ENCODE measurements at places on chromosomes 11 and 22. TPM values are rescaled to one million over a fixed set of nuclear protein-coding genes. Genes with fewer than 3 reads are reported as not detected.

The OR11H1 gene
- not detected for polyA plus RNA-seq

The IGSF9B gene
- polyA plus RNA-seq = 8.3 TPM

The OR8K1 gene
- polyA plus RNA-seq = not detected

DNA sequence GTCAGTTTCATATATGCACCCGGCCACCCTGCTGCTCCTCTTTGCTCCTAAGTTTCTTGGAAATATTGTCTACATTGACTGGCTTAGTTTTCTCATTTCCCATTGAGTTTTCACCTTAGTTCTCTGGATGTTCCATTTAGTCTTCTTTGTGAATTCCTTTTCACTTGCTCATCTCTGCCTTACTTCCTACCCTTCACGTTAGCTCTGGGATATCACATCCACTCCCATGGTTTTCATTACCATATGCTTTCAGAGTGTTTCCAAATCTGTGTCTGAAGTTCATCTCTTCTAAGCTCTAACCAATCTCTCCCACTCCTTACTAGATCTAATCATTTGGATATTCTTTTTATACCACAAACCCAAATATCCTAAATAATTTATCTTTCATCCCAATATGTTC lies 226.4 kb downstream of the FAM76B start:
- no peak for DNase-seq

DNA sequence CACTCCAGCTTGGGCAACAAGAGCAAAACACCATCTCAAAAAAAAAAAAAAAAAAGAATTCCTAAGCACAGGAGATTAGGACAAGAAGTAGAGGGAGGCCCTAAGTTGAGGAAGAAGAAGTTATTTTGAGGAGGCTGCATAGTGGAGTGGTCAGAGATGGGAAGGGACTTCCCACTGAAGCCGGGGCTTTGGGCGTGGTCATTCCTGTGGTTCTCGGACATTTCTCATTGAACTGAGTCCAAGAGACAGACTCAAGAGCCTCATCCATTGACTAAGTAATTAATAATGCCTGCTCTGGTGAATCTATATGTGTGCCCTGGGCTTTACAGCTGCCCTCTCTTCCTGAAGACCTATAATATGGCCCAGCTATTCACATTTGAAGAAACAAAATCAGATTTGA lies 53.2 kb upstream of the FTH1 start:
- no peak for DNase-seq

DNA sequence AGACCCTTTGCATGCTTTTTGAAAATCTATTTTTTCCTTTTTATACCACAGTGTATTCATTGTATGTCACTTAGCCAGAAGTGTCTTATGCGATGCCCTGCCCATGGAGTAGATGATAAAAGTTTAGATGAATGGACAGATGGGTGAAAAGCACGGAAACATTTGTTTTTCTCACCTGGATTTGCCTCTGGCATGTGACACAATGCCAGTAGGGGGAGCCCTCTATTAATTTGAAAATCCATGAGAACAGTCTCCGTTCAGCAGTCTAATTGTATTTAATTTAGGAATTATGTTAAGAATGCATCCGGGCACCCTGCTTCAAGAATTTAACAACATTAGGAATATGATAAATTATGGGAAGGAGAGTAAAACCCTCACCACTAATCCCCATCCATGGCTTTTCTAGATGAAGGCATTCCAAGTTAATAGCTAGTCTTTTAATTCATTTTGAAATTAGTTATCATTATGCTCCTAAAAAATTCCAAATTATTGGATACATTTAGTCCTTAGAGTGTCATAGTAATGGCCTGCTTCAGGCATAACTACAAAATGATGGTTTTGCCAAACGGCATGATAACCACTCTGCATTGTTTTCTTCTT lies 55.3 kb upstream of the ALKBH3 start:
- DNase-seq = no peak

- DNase-seq = no peak
Measured at GRCh38 chr11:29129844-29130243, 887.0 kb downstream of the KCNA4 start.

DNA sequence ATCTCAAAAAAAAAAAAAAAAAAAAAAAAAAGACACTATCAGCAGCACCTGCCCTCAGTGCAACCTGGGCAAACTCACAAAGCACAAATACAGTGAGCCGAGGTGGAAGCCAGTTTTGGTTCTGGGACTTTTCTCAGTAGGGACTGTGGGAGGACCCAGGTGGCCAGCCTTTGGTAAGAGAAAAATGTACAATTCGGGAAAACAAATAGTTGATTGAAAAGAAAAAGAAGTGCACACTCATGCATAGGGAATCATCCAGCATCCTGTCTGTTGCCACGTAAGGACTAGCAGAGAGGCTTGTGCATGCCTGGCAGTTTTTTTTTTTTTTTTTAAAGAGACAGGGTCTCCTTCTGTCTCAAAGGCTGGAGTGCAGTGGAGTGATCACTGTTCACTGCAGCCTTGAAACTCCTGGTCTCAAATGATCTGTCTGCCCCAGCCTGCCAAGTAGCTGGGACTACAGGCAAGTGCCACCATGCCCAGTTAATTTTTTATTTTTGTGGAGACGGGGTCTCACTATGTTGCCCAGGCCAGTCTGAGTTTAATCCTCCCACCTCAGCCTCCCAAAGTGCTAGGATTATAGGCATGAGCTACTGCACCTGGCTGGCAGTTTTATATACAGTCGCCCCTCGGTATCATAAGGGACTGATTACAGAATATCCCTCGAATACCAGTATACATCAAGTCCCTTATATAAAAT lies 36.7 kb downstream of the TPST2 start:
- no peak for DNase-seq

DNA sequence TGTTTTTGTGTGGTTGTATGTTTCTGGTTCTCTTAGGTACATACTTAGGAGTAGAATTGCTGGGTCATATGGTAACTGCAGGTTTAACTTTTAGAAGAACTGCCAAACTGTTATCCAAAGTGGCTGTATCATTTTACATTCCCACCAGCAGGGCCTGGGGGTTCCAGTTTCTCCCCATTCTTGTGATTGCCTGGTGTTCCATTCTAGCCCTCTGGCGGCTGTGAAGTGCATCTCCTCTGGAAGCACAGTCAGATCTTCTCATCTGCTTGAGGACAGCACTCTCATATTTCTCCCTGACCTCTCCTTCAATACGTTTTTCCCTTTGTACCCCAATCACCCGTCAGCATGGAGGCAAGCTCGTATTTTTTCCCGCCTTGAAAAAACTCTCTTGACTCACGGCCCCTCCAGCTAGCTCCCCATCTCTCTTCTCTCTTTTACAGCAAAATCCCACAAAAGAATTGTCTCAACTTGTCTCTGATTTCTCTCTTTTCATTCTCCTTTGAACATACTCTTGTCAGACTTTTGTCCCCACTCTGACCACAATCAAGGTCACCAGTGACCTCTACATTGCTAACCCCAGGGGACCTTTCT lies 56.8 kb upstream of the THY1 start:
- no peak for DNase-seq

Data from left kidney (tissue), 8 donors.